ENCODE measurements at places on chromosomes 1 and 21.
A peak's percentile ranks its signal among the peaks of the same experiment; 100 is the strongest.

DNA sequence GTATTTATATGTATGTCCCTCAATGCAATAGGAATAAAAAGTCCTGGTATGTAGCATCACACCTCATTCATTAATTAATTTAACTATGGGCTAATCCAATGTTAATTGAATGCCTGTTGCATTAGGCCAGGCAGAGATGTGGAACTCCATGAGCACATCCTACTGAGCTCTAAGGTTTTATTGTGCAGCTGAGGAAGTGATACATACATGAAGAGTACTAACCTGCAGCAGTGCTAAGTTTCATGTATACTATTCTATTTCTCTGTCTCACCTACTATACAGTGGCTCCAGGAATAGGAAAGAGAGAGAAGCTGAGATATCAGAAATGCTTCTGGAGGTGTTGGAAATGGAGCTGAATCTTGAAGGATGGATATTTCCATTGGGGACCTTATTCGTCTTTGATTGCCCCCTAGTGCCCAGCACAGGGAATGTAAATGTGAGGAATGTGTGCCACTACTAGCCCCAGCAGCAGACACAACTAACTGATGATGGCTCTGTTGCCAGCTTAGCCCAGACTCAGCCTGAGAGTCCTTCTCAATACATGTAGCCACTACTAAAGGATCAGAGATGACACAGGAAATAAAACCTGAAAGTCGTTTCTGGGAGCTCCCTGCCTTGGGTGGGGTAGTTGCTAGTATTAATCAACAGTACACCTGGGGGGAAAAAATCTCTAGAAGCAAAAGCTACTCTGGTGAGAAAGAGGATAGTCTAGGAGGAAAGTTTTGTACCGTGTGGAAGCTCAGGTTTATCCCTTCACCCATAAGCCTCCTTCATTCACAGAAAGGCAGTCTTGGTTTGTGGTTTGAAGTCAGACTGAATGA lies 173.3 kb upstream of the FOXD3 start:
- DNase-seq: peak; percentile 74

- no peak for DNase-seq
Measured at GRCh38 chr1:235835226-235835625, 31.5 kb downstream of the LYST start.

- peak; percentile 53 for DNase-seq
Measured at GRCh38 chr1:240092301-240093119, 827 bp downstream of the FMN2 start.

GRCh38 chr1:53176452-53177208 lies 20.0 kb upstream of the CPT2 start:
- DNase-seq: no peak

- DNase-seq: no peak
Measured at GRCh38 chr21:23130308-23130707, 2132.1 kb downstream of the NCAM2 start.

- no peak for DNase-seq
Measured at GRCh38 chr1:107867897-107868296, 97.1 kb downstream of the VAV3 start.

DNA sequence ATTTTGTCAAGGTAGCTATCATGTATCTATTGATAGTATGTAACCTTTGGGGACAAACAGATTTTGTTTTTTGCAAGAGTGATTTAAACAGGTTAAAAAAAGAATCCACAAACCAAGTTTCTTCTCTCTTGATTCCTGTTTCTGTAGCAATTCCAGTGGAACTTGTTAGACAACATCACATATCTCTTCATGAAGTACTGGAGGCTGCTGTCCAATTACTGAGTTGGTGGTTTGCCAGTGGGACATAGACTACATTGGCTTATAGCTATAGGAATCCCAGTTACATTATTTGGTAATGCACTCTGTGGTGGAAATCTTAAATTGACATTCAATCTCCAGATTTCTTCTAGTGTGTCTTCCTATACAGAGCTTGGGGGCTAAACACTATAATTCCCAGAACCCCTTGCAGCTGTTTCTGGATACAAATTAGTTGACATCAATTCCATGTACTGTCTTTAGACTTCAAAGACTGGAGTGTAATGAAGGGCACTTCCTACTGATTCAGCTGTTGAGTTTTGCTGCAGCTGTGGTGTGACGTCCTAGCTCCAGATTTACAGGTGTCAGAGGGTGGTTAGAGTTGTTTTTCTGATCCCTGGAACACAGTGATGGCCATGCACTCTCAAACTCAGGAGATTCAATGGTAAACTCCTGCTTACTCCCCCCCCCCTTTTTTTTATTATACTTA lies 29.4 kb upstream of the GCLM start:
- no peak for DNase-seq

DNA sequence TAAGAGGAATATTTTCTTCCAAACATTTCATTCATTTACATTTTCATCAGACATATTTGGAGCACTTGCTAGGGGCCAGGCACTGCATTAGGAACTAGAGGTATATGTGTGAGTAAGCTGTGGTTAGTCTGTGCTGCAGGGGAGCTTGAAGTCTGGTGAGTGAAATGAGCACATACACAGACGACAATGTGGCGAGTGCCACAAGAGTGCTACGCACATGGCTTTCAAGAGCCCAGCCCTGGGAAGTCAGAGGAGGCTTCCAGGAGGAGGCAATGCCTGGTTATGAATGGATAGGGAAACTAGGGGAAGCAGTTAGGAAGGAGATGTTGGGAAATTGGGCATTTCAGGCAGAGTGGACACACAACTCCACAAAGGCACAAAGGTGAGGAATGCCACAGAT lies 171.8 kb downstream of the IER5 start:
- no peak for DNase-seq

DNA sequence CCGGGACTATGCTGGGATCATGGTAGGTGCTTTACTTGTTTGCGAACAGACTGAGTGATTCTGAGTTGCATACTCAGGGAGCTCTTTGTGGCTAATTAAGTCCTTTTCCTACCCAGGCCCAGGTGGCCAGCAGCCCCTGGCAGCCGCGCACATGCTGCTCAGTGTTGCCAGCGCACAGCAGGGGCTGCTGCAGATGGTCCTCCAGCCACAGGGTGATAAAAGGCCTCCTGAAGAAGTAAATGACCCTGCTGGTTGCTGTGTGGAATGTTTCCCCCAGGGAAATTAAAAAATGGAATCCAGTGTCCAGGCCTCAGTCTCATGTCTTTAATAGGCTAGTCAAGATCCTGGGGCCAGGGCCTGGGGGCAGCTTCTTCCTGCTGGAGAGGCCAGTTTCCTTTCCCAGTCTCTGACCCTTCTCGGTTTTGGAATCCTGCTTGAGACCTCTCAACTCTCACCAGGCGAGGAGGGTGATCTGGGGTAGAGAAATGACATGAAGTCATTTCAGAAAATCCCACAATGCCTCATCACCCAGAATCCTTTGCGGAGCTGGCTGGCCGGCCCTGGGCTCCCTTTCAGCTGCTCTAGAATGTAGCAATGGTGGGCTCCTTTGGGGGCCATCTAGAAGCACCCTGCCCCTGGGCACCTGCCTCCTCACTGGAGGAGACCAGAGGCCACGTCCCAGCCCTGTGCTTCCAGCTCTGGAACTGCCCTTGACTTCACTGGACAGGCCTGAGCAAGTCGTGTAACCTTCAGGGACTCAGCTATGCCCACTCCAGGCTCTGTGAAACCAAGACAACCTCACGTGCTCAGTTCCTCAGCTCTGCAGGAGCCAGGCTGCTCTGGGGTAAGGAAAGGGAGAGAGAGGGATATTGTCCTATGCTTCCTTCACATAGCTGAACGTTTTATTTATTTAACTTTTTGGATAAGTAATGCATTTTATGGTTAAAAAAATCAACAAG lies 131.4 kb downstream of the MRPS6 start:
- DNase-seq: no peak

GRCh38 chr1:232018231-232019025 lies 391.8 kb downstream of the DISC1 start:
- no peak for DNase-seq

- DNase-seq: no peak
Measured at GRCh38 chr1:58895082-58895481, 111.2 kb upstream of the JUN start.

- DNase-seq: no peak
Measured at GRCh38 chr1:231431665-231432415, 9.8 kb upstream of the EGLN1 start.

- DNase-seq: no peak
Measured at GRCh38 chr1:116309090-116309870, 63.8 kb upstream of the ATP1A1 start.

GRCh38 chr1:2311184-2312032 lies 79.9 kb downstream of the MORN1 start:
- DNase-seq: peak; percentile 77

DNA sequence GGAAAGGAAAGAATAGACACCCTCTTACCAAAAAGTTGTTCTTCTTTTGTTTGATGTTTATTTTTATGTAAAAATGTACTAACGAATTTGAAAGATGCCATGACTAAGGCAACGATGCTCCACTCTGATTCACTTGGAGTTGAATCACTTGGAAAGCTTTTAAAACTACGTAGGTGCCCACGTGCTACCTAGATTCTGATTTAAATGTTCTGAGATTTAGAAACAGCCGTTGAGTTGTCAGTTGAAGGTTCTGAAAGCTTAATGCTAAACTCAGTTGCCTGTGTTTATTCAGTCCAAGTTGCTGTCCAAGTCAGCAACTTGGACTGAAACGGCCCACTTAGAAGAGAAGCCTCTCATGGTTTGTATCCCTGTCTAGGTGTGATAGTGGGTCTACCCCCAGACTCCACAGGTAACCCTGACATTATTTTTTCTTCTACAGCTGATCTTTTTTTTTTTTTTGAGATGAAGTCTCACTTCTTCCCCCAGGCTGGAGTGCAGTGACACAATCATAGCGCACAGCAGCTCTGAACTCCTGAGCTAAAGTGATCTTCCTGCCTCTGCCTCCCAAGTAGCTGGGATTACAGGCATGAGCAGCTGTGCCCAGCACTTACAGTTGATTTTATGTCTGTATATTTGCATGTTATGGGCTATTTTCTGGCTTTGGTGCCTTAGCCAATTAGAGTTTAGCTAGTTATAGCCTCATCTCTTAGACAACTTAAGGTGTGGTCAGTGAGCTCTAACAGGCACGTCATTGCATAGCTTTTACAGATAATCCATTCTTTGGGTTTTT lies 1.4 kb upstream of the VAMP4 start:
- no peak for DNase-seq

DNA sequence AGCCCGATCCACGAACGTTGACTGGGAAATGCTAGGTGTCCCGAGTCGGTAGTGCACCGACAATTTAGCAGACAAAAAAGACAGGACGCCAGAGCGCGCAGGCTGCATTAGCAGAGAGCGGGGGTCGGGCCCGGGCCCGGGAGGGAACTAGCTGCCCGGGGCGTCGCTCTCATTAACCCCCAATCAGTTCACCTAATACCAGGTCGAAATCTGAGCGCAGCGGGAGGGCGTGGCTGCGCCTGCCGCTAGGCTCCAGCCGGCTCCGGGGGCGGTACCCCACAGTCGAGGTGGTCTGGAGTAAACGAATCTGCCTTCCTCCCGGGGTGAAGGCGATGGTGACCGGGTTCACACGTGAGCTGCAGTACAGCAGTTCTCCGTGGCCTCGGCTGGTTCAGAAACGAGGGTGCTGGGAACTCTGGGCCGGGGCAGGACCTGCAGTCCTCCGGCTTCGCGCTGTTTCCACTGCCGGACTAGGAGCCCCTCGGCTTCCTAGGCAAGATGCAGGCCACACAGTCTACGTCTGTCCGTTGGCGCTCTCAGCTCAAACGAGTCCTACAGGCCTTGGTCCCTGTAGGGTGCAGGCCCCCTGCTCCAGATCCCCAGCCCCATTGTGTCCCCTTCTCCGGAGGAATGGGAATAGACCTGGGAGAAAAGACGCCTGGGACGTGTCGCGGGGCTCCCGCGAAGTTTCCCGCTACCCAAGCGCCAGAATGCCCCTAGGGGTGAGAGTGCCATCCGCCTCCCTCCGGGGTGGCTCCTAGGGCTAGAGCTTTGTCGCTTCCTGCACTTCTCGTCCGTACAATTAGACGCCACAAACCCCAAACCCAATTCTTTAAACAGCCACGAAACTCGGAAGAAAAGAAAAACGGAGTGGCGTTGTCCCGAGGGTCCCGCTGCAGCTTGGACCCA lies 2.0 kb downstream of the GFI1 start:
- DNase-seq: peak; percentile 31

DNA sequence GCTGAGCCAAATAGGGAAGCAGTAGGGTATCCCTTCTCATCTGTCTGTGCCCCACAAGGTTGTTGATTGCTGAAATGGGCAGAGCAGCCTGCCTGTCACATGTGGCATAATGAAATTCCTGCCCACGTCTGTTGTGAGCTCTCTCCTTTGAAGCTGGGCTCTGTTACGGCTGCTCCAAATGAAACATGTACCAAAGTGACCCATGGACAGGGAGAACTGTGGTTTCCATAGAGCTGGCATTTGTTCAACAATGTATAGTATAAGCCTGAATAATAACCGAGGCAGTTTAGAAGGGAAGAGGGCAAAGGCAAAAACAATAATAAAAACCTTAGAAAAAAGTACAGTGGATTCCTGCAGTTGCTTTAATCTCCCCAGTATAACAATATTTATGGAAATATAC lies 149.7 kb downstream of the LYPLAL1 start:
- no peak for DNase-seq

DNA sequence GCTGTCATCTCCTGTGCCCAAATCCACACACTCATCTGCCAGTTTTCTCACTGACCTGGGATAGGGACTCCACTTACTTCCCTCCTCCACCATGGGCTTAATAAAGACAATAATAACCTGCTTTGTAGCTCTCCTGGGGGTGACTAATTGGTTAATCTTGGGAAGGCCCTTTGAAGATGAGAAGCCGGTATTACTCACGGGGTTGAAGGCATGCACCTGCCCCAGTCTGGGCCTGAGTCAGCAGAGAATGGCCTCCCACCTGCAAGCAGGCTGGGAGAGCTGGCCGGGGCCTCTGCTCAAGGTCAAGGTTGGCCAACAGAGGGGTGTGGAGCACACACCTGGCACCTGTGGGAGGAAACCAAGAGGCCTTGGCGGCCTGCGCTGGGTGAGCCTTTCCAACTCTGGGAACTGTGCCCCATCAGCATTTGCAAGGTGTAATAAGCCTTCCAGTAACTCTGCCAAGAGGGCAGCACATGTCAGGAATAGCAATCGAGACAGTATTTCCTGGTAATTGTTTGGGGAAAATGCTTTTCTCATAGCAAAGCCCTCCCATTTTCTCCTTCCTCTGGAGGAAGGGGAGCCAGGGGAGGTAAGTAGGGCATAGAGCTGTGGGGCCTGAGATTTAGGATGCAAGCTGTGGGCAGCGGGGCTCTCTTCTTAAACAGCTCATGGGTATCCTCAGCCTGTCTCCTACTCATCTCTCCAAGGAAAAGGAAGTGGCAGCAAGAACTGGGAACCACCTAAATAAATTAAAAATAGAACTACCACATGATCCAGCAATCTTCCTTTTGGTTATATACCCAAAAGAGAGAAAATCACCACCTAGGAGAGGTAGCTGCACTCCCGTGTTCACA lies 49.0 kb downstream of the TOMM20 start:
- no peak for DNase-seq
